8988T (cell line): ENCODE measurements at places on chromosomes 1 and 21.

GRCh38 chr1:204414016-204414415, 2.4 kb upstream of the PPP1R15B start:
- no peak for DNase-seq

DNA sequence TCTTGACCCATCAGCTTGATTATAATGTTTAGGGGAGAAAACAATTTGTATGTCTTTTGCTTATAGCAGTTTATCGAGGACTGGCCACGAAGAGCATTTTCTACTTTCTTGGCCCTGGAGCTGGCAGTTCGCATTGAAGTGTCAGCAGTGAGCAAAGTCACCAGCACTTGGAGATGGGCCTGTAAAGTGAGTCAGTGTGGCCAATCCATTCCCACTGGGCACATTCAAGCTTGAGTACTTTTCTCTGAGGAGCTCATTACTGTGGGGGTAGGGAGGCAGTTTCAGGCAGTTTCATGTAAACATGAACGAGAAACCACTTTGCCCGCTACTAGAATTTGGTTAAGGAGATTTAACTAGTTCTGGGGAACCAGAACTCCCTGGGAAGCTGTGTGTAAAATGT, 164.8 kb downstream of the PRDM2 start:
- DNase-seq: no peak

DNA sequence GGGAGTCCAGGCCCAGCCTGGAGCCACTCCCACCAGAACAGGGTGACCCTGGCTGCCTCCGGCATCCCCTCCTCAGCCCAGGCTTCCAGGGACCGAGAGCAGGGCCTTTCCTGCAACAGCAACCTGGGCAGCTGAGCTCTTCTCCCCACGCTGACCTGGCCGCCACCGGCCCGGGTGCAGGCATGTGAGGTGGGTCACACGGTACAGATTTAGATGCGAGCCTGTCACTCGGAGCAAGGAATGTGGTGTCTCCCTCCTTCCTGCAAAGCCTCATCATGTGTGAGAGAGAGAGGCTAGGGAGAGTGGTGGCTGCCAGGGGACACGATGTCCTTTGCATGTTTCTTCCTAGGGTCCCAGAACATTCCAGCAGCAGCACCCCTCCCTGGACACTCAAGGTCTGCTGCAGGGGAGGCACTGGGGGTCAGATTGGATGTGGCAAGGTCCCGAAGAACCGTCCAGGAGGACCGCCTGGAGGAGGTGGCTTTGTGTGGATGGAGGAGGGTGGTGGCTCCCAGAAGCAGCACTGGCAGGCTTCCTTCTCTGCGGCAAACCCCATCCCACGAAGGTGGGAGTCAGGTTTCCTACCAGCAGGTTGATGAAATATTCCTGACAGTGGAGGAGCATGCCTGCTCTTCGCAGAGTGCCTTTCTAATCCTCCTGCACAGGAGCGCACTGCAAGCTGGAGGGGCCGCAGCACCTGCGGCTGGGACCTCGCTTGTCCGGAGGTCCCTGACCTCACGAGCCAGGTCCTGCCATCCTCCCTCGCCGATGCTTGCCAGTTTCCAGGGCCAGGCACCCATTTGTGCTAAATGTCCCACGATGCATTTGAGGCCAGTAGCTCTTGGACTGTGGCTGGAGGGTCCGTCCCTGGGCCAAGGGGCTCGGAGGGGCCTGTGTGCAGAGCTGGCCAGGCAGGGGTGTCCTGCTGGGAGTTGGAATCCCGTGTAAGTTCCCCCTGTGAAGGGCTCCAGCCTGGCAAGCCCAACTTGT, 68.4 kb downstream of the PRDM16 start:
- DNase-seq: no peak

- no peak for DNase-seq
These were observed 90.0 kb downstream of the OBSCN start for GRCh38 chr1:228297822-228298221.

GRCh38 chr1:26409191-26409807, 1.3 kb upstream of the LIN28A start:
- DNase-seq: no peak

GRCh38 chr1:234253732-234254131, 119.5 kb upstream of the COA6 start:
- no peak for DNase-seq

DNA sequence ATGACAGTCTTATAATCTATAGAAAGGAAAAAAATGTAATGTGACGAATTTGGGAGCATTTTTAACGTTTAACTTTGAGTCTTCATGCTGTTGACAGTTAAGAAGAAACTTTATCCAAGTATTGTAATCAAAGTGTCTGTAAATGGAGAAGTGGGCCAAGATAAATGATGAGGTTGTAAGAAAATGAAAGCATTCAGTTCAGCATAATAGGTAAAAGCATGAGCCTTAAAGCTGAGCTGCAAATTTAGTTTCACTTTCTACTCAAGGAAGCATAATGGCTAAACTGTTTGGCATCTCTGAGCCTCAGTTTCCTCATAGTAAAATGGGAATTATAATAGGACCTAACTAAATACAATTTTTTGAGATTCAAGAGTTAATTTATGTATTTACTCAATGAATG, 1554.8 kb downstream of the KCNT2 start:
- no peak for DNase-seq

GRCh38 chr1:42449256-42449655, 6.6 kb downstream of the ZMYND12 start:
- DNase-seq: no peak

DNA sequence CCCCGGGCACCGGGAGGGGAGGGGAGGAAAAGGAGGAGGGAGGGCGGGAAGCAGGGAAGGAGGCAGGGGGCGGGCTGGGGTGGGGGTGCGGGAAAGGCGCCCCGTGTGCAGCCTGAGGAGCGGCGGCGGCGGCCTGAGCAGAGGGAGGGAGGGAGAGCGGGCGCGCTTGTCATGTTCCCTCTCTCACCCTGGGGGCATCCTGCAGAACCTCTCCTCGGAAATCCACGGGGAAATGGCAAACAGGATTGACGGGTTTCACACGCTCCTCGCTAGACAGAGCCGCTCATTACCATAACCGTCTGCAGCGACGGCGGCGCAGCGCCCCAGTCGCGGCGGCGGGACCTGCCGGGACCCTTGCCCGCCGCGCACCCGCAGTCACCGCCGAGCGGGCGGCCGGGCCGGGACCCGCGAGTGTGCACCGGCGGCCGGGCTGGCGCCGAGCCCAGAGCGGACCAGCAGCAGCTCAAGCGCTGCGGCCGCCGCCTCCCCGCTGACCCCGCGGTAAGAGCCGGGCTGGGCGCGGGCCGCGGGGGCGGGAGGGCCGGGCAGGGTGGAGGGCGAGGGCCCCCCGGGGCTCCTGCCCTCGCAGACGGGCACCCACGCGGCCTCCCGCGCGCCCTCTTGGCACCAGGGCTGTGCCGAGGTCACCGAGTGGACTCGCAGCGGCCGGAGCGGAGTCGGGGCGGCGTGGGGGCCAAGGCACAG, at the start of gene SERTAD4:
Gene SERTAD4, plus strand, starts transcription at position 286 of the 705 bp plus-strand sequence. CDS start 5,165 bp downstream, outside the sequence.
- no peak for DNase-seq

- no peak for DNase-seq
These were observed 310.5 kb downstream of the PRDM2 start for GRCh38 chr1:14010476-14010875.

GRCh38 chr1:26530895-26531598, 1.5 kb downstream of the RPS6KA1 start:
- DNase-seq: peak; percentile 68

DNA sequence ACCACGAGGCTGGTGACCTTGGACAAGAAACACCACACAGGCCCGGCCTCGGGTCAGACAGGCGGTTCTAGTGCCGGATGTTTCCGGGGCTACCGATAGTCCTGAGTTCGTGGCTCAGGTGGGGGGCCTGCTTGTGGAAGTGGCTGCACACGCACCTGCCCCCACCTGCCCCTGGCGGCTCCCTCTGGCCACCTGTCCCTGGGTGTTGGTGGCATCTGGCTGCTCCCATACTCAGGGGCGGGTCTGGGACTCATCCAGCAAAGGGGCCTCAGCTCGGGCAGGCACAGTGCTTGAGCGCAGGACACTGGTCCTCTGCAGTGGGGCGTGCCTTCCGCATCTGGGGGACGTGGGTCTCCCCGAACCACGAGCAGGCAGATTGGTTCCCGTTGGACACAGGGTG, 33.6 kb downstream of the TP73 start:
- DNase-seq: no peak

DNA sequence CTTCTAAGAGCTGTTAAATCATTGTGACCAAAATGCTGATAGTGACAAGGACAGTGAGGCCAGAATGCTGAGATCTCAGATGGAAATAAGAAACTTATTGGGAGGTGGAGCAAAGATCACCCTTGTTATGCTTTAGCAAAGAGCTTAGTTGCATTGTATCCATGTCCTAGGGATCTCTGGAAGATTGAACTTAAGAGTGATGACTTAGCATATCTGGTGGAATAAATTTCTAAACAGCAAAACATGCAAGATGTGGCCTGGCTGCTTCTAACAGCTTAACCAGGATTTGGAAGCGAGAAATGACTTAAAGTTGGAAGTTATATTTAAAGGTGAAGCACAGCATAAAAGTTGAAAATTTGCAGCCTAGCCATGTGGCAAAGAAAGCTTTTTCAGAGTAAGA, 7.7 kb downstream of the NTMT2 start:
- DNase-seq: no peak

- DNase-seq: no peak
These were observed 16.4 kb downstream of the FABP3 start for GRCh38 chr1:31356427-31356826.

DNA sequence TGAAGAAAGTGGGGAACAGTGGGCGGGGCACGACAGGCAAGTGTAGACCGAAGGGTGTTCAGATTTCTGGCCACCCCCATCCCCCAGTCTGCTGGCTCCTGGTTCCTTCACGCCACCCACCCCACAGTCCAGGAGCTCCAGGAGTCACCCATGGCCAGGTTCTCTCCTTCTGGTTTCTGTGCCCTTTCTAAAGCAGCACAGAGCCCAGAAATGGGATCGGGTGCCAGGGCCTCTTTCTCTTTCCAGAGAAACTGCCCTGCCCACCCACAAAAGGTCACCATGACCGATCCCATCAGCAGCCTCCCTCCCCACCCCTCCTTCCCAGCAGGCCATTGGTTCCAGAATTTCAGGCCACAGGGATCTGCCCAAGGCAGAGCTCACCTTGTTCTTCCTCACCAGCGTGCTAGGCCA, 3.2 kb upstream of the CELSR2 start:
- DNase-seq: no peak

DNA sequence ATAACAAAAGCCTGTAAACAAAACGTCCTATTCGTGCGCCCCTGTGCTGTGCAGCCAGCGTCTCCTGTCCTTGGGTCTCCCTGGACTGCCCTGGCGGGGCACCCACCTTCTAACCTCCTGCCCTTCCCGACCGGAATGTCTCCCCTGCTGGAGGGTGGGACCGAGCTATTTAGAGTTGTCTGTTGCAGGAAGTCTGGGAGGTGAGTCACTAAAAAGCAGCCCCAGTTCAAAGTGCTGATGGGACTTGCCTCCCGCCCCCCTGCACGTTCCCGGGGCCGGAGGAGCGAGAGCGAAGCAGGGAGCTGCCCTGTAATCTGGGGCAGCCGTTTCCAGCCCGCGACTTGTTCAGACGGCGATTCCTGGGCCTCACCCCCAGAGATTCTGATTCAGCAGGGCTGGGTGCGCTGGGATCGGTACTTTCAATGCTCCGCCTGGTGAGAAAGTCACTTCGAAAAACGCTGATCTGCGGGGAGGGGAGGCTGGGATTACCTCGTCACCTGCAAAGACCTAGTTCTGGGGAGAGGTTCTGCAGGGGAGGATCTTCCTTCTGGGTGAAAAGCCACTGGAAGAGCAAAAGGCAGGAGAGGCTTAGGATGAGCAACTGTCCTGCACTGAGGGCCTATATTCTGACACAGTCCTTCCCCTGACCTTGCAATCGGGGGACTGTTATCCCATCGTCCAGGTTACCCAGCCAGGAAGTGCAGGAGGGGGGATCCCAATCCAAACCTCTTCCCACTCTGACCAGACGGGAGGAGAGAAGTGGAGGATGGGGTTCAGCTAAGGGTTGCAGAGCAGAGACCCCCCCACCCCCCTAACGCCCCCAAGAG, 1.2 kb upstream of the DHRS3 start:
- no peak for DNase-seq

- DNase-seq: peak; percentile 49
These were observed 13.8 kb downstream of the SLC35E2B start for GRCh38 chr1:1678581-1679380.

- no peak for DNase-seq
These were observed 57.2 kb downstream of the CD46 start for GRCh38 chr1:207808911-207809555.

DNA sequence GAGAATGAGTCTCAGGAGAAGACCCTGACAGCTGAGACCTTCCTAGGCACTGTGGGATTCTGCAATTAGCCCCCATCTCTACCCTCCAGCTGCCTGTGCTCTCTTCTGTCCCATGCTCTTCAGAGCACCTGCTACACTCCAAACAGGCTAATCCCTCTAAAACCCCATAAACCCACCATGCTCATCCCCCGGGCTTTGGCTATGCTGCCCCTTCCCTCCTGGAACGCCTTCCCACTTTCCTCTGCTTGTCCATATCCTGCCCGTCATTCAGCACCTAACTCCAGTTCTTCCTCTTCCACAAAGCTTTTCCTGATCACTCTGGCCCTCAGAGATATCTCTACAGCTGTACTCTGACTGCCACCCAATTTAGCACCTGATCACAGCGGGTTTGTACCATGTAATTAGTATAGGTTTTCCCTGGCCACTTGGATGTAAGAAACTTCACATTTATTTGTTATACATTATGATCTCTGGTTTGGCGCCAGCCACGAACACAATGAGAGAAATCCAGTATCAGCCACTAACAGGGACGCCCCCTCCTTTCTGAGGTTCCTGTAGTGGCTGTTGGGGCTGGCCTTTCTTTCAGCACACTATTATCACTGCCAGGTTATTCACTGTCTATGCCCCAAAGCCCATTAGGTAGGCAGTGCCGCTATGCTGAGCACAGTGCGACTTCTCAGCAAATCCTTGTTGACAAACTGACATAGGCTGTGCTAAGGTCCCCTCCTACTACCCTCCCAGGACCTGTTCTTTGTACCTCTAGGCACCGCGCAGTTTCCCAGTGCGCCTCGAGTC, 45.1 kb downstream of the CDC7 start:
- DNase-seq: no peak
